Left forelimb (tissue), 1 donor: ENCODE measurements at places on chromosomes 12 and 14.

- DNase-seq = no peak
Measured at GRCh38 chr14:78767436-78767835, 597.3 kb downstream of the NRXN3 start.

DNA sequence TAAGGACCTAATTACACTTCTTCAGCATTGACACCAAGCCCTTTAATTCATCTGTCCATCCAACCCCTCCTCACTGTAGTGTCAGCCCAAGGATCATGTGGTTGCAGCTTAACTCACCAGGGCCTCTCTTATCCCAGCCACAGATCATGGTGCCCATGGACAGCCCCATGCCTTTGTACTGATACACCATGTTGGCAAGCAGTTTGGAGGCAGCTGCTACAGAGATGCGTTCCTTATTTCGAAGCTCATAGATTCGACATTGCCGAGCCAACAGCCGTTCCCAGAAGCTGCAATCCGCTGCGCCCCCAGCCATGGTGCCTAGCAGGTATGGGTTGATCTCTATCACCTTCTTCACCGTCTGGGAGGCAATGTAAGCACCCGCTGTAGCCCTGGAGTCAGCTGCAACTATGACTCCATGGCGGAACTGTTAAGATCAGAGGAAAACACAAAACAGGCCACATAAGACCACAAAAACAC lies 1.4 kb downstream of the PSMB5 start:
- no peak for DNase-seq

GRCh38 chr12:1318327-1319031 lies 275.9 kb downstream of the FBXL14 start:
- DNase-seq = peak; percentile 67

- no peak for DNase-seq
Measured at GRCh38 chr14:103563844-103564505, 1.2 kb downstream of the COA8 start.

GRCh38 chr14:50107850-50108249 lies 8.5 kb downstream of the VCPKMT start:
- DNase-seq = no peak

- no peak for DNase-seq
Measured at GRCh38 chr14:91171291-91171690, 57.4 kb downstream of the DGLUCY start.

- peak; percentile 68 for DNase-seq
Measured at GRCh38 chr14:50667684-50667995, 466 bp downstream of the SAV1 start.

DNA sequence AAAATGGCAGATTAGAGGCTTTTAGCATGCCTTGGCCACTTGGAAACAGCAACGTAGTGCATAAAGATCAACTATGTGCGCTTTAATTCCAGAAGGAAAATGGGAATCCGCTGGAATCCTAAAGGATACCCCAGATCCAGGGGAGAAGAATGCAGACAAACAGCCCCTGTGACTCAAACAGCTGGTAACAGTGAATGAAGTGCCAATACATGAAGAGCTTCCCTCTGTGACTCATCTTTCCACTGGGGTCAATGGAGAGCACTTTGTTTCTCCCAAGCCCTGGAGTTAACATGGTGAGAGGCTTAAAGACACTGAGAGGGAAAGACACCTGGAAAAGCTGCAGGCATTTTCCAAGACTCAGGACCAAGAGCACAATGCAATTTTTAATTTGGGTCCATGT lies 263.1 kb downstream of the CEP128 start:
- no peak for DNase-seq

- no peak for DNase-seq
Measured at GRCh38 chr12:94289461-94290312, 141.3 kb downstream of the PLXNC1 start.

DNA sequence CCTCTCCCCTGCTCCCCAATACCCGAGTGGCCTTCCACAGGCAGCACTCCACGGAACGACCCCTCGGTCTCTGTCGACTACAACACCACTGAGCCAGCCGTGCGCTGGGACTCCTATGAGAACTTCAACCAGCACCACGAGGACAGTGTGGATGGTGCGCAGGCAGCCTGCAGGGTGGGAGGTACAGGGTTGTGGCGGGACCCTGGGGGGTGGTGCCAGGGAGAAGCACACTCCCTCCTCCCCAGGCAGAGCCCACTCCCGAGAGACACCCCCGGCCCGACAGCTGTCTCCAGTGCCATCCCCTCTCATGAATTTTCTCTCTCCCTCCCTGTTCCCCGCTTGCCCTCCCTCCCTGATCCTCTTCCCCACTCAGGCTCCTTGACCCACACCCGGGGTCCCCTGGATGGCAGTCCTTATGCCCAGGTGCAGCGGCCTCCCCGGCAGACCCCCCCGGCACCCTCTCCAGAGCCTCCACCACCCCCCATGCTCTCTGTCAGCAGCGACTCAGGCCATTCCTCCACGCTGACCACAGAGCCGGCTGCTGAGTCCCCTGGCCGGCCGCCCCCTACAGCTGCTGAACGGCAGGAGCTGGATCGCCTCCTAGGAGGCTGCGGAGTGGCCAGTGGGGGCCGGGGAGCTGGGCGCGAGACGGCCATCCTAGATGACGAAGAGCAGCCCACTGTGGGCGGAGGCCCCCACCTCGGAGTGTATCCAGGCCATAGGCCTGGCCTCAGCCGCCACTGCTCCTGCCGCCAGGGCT lies 9.0 kb downstream of the TNS2 start:
- no peak for DNase-seq

DNA sequence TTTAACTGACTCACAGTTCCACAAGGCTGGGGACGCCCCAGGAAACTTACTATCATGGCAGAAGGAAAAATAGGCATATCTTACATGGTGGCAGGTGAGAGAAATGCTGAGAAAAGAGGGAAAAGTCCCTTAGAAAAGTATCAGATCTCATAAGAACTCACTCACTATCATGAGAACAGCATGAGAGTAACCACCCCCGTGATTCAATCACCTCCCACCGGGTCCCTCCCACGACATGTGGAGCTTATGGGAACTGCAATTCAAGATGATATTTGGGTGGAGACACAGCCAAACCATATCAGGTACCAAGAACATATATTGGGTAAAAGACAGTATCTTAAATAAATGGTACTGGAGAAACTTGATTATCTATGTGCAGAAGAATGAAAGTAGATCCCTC lies 100.3 kb upstream of the FAR2 start:
- DNase-seq = no peak

- DNase-seq = no peak
Measured at GRCh38 chr12:32051511-32052211, 55.0 kb upstream of the BICD1 start.

GRCh38 chr14:70789961-70790360 lies 19.4 kb downstream of the MAP3K9 start:
- DNase-seq = no peak

GRCh38 chr12:386651-387050 lies 2.5 kb downstream of the KDM5A start:
- DNase-seq = no peak

DNA sequence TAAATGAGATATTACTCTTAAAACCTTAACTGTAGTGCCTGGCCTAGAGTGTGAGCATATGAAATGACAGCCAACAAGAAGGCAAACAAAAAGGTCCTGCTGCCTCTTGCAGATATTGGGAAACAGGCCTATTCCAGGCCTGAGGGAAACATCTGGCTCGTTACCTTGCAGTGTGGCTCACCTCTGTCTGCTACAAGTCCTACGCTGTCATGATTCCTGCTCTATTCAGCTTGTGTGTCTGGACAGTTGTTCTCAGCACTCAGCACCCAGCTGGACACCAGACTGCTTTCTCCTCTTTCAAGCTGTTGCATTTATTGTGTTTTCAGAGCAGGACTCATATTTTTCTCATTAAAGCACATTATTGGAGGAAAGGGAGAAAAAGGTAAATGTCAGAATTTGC lies 113.5 kb downstream of the TMTC2 start:
- DNase-seq = no peak

GRCh38 chr12:81252228-81252627 lies 174.3 kb downstream of the ACSS3 start:
- DNase-seq = no peak

DNA sequence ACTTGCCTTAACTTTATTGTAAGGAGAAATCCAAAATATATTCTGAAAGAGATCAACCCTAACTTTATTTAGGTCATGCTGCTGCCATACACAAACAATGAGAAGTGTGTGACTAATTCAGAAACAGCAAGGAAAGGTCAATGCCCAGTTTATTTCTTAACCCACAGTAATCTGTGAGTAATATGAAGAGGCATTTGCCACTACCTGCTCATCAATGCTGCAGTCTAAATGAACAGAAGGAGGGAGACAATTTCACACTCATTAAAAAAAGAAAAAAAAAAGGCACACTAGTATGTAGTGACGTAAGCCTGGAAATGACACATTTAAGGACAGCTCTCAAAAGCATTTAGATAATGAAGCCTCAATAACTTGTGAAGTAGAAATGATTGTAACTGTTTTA lies 90.5 kb upstream of the FOXN3 start:
- no peak for DNase-seq

DNA sequence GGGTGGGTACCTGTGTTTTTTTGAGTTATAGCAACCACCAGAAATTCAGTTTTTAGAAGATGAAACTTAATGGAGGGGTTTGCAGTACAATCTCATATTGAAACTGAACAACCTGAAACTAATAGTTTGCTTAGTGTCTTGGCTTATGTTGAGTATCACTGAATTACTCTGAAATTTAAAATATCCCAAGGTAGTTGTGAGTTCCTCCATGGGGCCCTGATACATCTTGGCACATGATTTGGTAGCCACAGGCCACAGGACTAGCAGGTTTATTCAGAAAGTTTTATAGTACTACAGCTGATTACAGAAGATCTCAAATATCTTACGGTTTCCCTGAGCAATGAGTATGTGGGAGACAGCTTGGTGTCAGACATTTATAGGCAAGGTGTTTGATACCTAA lies 10.4 kb downstream of the PTGES3 start:
- DNase-seq = no peak

DNA sequence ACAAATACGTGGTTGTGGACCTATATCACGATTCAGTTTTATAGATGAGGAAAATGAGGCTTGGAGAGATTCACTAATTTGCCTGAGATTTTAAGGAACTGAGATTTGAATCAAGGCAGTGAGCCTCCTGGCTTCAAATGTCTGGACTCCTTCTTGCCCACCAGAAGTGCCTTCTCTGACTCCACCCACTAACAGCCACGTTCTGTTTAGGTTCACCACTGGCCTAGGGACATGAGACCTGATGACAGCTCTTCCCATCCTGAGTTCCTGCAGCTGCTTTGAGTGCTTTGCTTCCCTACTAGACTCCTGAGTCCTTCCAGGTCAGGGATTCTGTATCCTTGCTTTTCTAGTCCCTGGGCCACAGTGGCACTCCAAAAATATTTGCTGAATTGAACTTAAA lies 57.1 kb downstream of the PLBD1 start:
- DNase-seq = no peak

- DNase-seq = no peak
Measured at GRCh38 chr14:21711360-21711961, 37.8 kb upstream of the OR4E1 start.
